ENCODE measurements at places on chromosomes 16 and 17.

DNA sequence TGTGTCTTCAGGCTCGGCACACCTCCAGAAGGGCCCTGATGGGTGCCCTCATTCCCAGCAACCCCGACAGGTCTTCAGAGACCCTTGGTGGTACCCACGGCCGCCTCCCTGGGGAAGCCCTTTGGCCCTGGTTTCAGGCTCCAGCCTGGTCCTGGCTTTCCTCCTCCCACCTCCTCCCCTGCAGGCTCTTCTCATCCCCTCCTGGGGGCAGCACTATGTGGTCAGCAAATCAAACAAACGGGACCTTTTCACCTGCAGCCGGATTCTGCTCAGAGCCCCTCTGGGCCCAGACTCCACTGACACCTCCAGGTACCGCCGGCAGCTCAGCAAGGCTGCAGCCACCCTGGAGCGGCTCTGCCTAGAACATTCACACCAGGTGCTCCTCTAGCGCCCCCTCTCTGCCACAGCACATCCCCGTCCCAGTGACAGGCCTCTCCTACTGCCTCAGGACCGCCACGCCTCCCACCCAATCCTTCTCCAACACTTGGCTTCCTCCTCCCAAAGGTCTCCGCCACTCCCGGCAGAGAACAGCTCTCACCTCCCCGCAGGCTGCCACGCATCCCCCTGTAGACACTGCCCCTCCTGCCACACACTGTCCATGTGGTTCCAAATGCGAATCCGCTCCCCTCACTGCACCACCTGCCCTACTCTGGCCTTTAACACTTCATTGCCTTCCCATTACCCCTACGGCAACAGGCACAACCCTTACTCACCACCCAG lies 12.0 kb downstream of the CORO7 start:
- DNase-seq, result no peak

DNA sequence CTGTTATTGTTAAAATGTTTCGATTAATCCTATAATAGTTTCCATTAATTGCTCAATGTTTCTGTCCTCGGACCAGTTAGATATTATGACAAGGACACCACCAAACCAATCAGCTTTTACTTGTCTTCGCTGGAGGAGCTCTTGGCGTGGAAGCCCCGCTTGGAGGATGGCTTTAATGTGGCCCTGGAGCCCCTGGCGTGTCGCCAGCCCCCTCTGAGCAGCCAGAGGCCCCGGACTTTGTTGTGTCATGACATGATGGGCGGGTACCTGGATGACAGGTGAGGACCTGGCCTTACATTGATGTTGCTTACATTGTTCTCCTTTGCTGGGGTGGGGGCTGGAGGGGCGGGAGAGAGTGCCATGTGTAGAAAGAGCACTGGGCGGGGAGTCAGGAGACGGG lies 3.0 kb downstream of the ENGASE start:
- DNase-seq, result no peak

DNA sequence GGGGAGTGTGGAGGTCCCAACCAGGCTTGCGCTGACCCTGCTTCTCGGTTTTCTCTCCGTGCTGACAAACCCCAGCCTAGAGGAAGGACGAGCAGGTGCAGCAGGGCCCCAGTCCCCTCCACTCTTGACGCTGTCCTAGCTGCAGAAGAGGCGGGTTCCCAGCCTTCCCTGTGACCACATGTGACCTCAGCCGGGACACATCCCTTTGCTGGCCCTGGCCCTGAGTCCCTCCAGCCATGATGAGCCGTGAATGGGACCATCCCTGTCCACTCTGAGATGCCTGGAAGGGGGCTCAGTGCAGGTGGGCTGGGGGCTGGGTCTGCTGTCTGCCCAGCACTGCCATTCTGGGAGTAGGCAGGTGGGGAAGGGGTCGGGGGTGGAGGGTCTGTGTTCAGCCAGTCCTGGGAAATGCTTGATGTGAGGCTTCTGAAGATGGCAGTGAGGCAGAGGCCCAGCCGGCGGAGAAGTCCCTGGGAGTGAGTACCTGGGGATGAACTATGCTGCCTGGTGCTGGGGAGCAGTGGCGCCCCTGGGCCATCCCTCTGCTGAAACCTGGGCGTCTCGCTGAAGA lies 1.9 kb upstream of the TUBB3 start:
- no peak for DNase-seq

- DNase-seq, result no peak
Measured at GRCh38 chr16:50326835-50327465, 41.8 kb downstream of the BRD7 start.

- no peak for DNase-seq
Measured at GRCh38 chr17:156094-156621, 18.8 kb downstream of the SCGB1C2 start.

DNA sequence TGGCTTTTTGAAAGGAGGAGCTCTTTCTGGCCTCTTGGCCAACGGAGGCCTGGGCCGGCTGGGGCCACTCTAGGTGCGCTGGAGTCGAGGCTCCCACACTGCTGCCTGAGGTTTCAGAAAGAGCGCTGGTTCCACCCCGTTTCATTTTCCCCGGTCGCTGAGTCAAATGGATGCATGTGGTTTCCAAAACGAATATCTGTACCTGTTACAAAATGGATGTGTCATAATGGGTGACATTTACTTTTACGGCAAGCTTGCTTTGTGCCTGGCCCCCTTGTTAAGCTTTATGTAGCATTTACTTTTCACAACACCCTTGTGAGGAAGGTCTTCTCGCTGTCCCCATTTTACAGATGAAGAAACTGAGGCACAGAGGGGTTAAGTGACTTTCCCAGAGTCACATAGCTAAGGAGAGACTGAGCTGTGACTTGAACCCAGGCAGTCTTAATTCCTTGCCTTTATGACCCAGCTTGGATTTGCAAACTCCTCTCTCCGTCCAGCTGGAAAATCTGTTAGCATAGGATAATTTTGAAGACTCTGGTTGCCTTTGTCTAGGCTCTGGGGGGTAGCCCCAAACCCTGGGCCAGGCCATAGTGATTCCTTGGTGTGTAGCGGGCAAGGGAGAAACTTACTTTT lies 10.6 kb downstream of the KSR1 start:
- no peak for DNase-seq

Measured in amniotic stem cell (primary cell).